A172 (cell line): ENCODE measurements at places on chromosomes 4 and X. TPM values are rescaled to one million over a fixed set of nuclear protein-coding genes. Genes with fewer than 3 reads are reported as not detected.

The PPP4R3C gene
- not detected in 2 replicates for total RNA-seq

The GLRA3 gene
- total RNA-seq = not detected in 2 replicates

The ADGRG2 gene
- 5.8 and 6.5 TPM in 2 replicates for total RNA-seq

The SRPX2 gene
- total RNA-seq = 0.22 and 1.3 TPM in 2 replicates

The SPIN2A gene
- total RNA-seq = 0.16 and 0.57 TPM in 2 replicates

The ALB gene
- total RNA-seq = not detected in 2 replicates

The HS3ST1 gene
- total RNA-seq = not detected in 2 replicates

The ADH6 gene
- total RNA-seq = not detected in 2 replicates

DNA sequence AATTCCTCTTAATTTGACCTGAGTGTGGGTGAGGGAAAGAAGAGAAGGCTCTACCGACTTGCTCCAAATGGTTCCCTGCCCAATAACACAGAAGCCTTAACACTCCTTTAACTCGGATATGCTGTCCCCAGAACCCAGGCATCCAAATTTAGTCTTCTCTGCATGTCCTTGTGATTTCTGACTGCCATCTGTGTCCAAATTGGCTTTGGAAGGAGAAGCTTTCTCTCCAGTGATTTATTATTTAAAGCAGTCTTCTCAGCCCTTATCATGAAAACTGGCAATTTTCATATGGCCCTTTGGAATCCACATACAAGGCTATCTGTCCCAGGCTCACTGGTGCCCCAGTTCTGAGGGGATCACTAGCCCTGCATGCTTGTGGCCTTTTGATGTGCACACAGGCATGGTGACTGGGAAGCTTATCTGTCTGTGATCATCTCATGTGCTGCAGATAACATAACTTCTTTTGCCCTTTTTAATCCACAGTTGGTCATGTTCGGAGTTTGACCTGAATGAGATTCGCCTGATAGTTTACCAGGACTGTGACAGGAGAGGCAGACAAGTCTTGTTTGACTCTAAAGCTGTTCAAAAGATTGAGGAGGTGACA lies 56.7 kb downstream of the FNIP2 start:
- no peak for DNase-seq

GRCh38 chr4:82681754-82682153 lies 116.8 kb downstream of the SCD5 start:
- DNase-seq = no peak

- no peak for DNase-seq
Observed at GRCh38 chrX:131745942-131746489, 202.1 kb downstream of the OR13H1 start.

DNA sequence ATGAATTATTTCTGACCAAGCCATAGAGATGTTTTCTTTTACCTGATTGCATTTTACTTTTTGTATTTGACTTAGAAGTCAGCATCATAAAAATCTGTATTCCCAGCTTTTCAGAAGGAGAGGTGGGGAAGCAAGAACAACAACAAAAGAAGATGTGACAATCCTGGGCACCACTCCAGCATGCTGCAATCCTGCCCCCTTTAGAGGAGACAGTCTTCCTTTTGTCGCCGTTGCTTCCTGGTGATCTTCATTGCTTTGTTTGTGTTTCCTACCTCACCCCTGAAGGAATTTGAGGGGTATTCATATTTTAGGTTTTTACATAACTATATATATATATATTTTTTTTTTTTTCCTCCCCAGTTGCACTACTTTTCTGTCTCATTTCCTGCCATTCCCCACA lies 3.7 kb downstream of the QRFPR start:
- DNase-seq = no peak

DNA sequence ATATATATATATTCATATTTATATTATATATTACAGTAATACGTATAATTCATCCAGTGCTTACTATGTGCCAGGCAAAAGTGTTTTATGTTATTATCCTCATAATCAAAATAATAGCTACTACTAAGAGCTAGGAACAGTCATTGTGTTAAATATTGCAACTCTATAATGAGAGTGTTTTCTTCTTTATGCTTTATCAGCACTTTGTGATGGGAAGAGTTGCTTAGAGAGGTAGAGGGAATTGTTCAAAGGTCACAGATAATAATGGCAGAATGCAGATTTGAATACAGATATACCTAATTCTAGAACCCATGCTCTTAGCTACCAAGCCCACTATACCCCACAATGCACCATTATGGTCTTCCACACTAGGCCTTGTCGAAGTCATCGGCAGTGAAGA lies 318.8 kb upstream of the PPARGC1A start:
- DNase-seq = no peak

DNA sequence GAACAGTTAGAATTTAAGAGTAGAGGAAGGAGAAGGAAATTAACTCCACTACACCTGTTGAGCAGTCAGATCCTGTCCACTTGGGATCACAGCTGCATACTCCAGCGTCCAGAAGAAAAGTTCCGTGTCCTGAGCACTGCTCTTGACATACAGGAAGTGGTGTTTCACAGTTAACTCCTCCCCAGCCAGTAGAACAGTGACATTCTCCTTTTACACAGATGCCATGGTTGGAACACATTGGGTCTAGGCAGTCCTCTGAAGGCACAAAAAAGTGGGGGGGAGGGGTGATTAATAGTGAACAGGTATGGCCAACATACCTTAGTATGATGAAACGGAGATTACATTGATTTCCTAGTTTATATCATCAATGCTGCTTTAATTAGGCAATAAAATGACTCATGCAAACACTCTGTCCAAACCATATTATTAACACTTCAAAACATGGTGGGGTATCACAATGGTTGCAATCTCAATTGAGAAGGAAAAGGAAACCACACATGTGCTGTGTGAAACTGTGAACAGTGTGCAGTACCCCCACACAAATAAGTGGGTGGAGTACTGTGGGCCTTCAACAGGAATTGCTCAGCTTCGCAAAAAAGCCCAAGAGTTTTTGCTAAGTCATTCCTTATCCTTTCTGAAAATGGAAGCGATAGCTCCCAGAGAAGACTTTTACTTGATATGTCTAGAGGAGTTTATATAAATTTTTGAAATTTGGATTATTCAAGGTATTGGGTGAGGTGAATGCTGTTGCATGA lies 295.6 kb downstream of the SH2D1A start:
- no peak for DNase-seq

DNA sequence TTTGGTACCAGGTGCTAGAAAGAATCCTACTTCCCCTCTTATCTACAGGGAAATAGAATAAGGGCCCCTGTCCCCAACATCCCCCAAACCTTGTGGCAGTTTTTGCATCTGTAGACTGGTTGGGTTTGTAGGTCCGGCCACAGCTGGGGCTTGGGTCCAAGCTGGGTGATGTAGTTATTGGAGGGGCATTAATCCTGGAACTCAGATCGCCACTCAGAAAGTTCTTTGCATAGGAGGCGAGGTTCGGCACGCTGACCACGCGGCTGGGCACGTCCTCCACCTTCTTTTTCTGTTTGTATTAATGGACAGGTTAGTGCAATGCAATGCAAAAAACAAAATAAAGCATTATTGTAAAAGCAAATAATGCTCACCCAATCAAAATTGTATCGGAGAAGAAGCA lies 19.2 kb downstream of the MED28 start:
- DNase-seq = no peak

DNA sequence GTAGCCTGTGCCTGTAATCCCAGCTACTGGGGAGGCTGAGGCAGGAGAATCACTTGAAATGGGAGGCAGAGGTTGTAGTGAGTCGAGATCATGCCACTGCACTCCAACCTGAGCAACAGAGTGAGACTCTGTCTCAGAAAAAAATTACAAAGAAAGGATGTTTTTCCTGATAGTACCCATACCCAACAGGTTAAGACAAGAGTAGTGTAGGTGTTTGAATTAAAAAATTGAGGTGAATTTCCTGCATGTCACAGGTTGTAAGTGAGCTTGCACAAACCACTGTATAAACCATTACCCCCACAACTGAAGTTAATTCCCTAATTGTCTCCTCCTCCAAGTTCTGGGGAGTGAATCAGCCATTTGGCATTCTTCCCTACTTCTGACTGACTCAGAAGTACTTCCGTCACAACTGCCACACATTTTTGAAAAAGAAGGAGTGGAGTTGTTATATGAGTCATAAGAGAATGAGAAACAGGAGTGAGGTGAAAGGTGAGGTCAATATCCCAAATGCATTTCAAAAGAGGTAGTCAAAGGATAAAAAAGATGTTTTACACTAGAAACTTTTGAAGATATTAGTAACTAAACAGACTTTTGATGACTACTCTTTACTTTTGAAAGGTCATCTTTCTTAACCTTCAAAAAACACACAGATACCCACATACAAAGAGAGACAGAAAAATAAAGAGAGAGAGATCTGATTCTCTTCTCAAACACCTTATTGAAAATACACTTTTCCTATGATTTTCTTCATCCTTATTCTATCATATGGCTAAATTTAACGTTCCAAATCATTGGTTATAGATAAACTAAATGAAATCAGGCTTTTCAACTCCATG lies 134.5 kb downstream of the BTC start:
- DNase-seq = peak; percentile 92
